ENCODE measurements at places on chromosomes 11 and 22. TPM values are rescaled to one million over a fixed set of nuclear protein-coding genes. Genes with fewer than 3 reads are reported as not detected.
A peak's percentile ranks its signal among the peaks of the same experiment; 100 is the strongest.

GRCh38 chr22:22929381-22930221 is 42.0 kb downstream of the IGLL5 start:
- no peak overlapping the region for H3K27ac ChIP-seq
- no peak overlapping the region for H3K4me3 ChIP-seq
- no peak for DNase-seq

The SCGB1D2 gene
- polyA plus RNA-seq = not detected

DNA sequence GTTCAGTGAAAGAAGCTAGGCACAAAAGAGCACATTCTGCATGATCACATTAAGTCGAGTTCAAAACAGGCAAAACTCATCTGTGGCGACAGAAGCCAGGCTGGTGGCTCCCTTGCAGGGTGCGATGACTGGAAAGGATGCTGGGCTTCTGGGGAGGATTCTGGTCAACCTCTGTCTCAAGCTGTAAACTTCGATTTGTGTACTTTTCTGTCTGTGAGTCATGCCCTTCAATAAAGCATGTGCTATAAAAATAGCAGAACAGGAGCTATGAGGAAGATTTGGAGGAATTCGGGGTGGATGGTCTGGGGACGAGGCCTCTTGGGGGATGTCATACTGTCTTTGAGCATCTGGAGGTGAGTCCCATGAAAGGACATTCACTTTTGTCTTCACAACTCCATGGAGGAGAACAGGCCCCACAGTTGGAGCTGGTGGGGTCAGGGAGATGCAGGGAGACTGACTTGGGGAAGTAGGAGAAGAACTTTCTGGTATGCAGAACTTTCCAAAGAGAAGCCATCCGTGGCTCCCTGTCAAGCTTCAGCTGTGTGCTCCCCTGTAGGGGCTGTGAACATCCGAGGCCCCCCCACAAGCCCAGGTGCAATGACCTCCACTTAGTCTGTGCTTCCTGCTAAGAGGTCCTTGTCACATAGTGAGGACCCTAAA is 77.8 kb upstream of the LINC01488 start:
- H3K27ac ChIP-seq = no peak overlapping the region
- no peak overlapping the region for H3K4me3 ChIP-seq
- H3K27me3 ChIP-seq = peaks cover 2% of the 10 kb centered on the region
- H3K36me3 ChIP-seq = no peaks in the 10 kb centered on the region
- DNase-seq = no peak

The PRR5 gene
- 9.1 TPM for polyA plus RNA-seq

- H3K27me3 ChIP-seq = no peaks in the 10 kb centered on the region
- peak overlapping the region; percentile 43 for H3K27ac ChIP-seq
- H3K4me3 ChIP-seq = peak overlapping the region; percentile 79
- no peak for DNase-seq
Measured at GRCh38 chr22:29580200-29580810, 608 bp downstream of the NIPSNAP1 start.

- no peak overlapping the region for H3K4me3 ChIP-seq
- no peaks in the 10 kb centered on the region for H3K27me3 ChIP-seq
- no peaks in the 10 kb centered on the region for H3K4me1 ChIP-seq
- peaks cover 2% of the 10 kb centered on the region for H3K36me3 ChIP-seq
Measured at GRCh38 chr11:76939219-76939631, 78.5 kb downstream of the ACER3 start.

GRCh38 chr11:126748100-126748791 is 252.3 kb downstream of the KIRREL3 start:
- DNase-seq = no peak
- no peaks in the 10 kb centered on the region for H3K27me3 ChIP-seq
- no peaks in the 10 kb centered on the region for H3K4me1 ChIP-seq
- H3K4me3 ChIP-seq = no peak overlapping the region
- no peak overlapping the region for H3K27ac ChIP-seq
- no peaks in the 10 kb centered on the region for H3K36me3 ChIP-seq

The KRTAP5-2 gene
- polyA plus RNA-seq = not detected

GRCh38 chr11:28808771-28809170 is 700.6 kb downstream of the METTL15 start:
- H3K4me3 ChIP-seq = no peak overlapping the region
- DNase-seq = no peak
- H3K4me1 ChIP-seq = no peaks in the 10 kb centered on the region
- no peak overlapping the region for H3K27ac ChIP-seq
- H3K27me3 ChIP-seq = no peaks in the 10 kb centered on the region
- H3K36me3 ChIP-seq = no peaks in the 10 kb centered on the region

The IFITM10 gene
- polyA plus RNA-seq = 0.14 TPM

The C11orf65 gene
- 0.34 TPM for polyA plus RNA-seq

- H3K36me3 ChIP-seq = no peaks in the 10 kb centered on the region
- H3K4me3 ChIP-seq = no peak overlapping the region
- no peak overlapping the region for H3K27ac ChIP-seq
- DNase-seq = no peak
- no peaks in the 10 kb centered on the region for H3K4me1 ChIP-seq
Measured at GRCh38 chr11:104061853-104062521, 25.5 kb downstream of the DDI1 start.

DNA sequence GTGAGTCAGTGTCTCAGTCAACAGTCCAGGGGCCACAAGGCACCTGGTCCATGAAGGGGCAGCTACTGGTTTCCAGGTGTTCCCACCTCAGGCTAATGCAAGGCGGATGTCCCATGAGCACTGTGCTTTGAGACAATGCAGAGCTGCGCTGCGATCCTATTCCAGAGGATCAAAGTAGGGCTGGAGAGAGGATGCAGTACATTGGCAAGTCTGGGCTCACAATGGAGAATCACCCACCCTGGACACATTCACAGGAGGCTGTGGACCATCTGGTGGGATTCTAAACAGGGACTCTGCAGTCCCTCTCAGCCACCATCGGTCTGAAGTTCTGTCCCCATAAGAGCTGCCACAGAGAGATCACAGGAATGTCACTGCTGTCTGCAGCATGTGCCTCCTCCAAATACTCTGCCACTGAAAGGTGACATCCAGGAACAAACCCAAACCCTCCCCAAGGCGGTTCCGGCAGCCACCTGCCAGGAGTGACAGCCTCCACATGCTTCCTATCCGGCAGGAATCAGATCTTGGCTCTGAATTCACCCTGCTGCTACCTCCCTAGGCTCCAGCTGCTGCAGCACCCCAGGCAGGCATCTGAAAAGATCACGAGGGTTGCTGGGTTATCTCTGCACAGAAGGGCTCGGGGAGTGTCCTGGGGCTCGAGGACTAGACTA is 45.3 kb upstream of the SERPIND1 start:
- peaks cover 14% of the 10 kb centered on the region for H3K36me3 ChIP-seq
- H3K4me3 ChIP-seq = no peak overlapping the region
- H3K27ac ChIP-seq = no peak overlapping the region
- no peaks in the 10 kb centered on the region for H3K4me1 ChIP-seq
- no peak for DNase-seq

The PNPLA5 gene
- not detected for polyA plus RNA-seq

The HYLS1 gene
- 2.9 TPM for polyA plus RNA-seq

DNA sequence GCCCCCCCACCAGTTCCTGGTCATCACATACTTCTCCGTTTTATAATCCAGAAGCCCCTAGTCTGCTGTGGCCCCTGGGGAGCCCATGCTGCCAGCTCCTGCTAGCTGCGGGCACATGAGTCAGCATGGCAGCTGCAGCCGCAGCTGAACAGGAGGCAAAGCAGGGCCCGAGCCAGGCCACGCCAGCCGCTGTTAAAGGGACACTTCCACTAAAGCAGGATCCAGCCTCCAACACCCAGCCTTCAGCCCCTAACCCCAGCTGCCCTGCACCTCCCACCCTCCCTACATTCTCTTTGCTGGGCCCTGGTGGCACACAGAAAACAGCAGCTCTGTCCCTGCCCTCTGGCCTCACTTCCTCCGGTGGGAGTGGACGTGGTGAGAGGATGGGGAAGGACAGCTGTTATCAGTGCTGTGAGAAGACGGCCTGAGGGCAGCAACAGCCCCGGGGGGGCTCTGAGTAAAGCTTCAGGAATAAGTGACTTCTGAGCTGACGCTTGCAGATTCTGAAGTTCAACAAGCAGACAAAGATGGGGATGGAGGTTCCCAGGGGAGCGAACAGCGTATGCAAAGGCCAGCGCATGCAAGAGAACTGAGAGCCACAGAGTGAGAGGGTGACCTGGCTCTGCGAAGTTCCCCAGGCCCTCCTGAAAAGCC is 688 bp upstream of the LRRC74B start:
- no peak overlapping the region for H3K27ac ChIP-seq
- no peak for DNase-seq
- peak overlapping the region; percentile 40 for H3K4me3 ChIP-seq
- no peaks in the 10 kb centered on the region for H3K36me3 ChIP-seq

The POU2AF1 gene
- not detected for polyA plus RNA-seq

DNA sequence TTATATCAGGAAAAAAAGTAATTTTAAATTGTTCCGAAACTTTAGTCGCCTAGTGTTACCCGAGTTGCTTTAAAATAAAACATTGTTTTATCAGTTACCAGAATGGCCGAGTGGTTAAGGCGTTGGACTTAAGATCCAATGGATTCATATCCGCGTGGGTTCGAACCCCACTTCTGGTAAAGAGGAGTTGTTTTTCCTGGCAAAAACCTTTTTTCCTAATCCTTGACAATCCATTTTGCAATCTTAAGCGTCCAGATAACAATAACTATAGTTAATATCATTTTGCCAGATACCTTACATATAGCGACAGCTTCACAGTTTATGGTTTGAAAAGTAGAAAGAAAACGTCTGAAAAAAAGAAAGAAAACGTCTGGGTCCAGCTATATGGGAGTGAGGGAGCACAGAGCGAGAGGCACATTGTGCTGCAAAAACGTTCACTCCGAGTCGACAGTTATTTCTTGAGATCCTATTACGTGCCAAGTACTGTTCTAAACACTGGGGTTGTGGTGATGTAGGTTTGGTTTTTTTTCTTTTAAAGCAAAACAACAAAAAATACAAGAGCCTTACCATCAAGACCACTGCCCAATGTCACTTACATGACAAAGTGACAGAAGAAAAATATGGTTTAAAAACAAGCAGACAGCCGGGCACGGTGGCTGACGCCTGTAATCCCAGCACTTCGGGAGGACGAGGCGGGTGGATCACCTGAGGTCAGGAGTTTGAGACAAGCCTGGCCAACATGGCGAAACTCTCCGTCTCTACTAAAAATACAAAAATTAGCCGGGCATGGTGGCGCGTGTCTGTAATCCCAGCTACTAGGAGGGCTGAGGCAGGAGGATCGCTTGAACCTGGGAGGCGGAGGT is 40.6 kb downstream of the OR4D9 start:
- H3K4me3 ChIP-seq = peak overlapping the region; percentile 39
- no peak for DNase-seq
- H3K4me1 ChIP-seq = peaks cover 7% of the 10 kb centered on the region
- peak overlapping the region; percentile 92 for H3K27ac ChIP-seq

DNA sequence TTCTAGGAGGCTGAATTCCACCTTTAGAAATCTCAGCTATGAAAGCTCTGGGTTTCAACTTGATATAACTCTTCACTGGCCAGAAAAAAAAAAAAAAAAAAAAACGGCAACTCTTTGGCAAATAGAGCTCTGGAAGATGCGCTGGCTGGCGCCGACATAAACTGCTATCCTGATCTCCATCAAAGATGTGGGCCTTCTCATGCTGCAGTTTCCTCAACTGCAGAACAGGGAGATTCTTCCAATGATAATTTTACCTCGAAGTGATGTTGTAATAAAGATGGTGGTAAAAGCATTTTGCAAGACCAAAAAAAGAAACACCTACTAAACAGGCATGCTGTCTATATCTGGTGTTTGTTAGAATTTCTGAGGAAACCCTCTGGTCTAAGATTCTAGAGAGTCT is 20.3 kb downstream of the FLI1 start:
- no peak for DNase-seq
- H3K27ac ChIP-seq = no peak overlapping the region
- H3K27me3 ChIP-seq = no peaks in the 10 kb centered on the region
- no peaks in the 10 kb centered on the region for H3K4me1 ChIP-seq
- H3K36me3 ChIP-seq = no peaks in the 10 kb centered on the region
- H3K4me3 ChIP-seq = no peak overlapping the region

The P4HA3 gene
- polyA plus RNA-seq = 0.41 TPM

The SLC17A6 gene
- not detected for polyA plus RNA-seq

DNA sequence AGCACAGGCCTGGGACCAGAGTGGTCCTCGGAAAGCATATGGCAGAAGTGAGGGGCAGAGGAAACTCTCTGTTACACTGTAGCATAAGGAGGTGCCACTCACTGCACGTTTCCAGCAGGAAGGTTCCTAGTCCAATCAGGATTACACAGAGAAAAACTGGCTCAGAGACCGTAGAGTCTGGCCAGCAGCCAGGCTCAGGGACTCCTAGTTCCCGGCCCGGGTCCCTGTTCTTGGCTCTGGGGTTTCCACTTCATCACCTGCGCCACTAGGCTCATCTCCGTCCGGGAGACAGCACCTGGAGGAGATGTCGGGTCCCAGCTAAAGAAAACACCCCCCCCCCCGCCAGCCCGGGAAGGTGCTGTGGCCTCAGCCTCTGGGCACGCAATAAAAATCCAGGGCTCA is 1.1 kb downstream of the TTLL12 start:
- no peaks in the 10 kb centered on the region for H3K27me3 ChIP-seq
- DNase-seq = no peak
- H3K36me3 ChIP-seq = peaks cover 4% of the 10 kb centered on the region
- peak overlapping the region; percentile 55 for H3K4me3 ChIP-seq
- H3K27ac ChIP-seq = peak overlapping the region; percentile 85
- H3K4me1 ChIP-seq = peaks cover 27% of the 10 kb centered on the region

The OAF gene
- polyA plus RNA-seq = 11.2 TPM

DNA sequence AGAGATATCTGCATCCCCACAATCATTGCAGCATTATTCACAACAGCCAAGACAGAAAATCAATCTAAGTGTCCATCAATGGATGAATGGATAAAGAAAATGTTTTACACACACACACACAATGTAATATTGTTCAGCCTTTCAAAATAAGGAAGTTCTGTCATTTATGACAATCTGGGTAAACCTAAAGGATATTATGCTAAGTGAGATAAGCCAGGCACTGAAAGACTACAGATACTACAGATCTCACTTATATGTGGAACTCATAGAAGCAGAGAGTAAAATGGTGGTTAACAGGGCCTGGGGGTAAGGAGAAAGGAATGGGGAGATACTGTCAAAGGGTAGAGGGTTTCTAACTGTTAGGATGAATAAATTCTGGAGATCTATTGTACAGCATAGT is 36.0 kb upstream of the EED start:
- no peaks in the 10 kb centered on the region for H3K27me3 ChIP-seq
- no peaks in the 10 kb centered on the region for H3K36me3 ChIP-seq
- no peak overlapping the region for H3K27ac ChIP-seq
- peaks cover 5% of the 10 kb centered on the region for H3K4me1 ChIP-seq
- H3K4me3 ChIP-seq = no peak overlapping the region

GRCh38 chr11:79600711-79601110 is 159.9 kb upstream of the TENM4 start:
- DNase-seq = no peak
- peaks cover 6% of the 10 kb centered on the region for H3K27me3 ChIP-seq
- no peaks in the 10 kb centered on the region for H3K36me3 ChIP-seq
- H3K27ac ChIP-seq = no peak overlapping the region
- H3K4me1 ChIP-seq = no peaks in the 10 kb centered on the region
- H3K4me3 ChIP-seq = no peak overlapping the region

- H3K27me3 ChIP-seq = no peaks in the 10 kb centered on the region
- peak; percentile 59 for DNase-seq
- H3K4me3 ChIP-seq = no peak overlapping the region
- H3K4me1 ChIP-seq = peaks cover 47% of the 10 kb centered on the region
Measured at GRCh38 chr22:42313804-42314581, 43.5 kb upstream of the TCF20 start.

The GRIK4 gene
- polyA plus RNA-seq = not detected

The BCO2 gene
- polyA plus RNA-seq = 0.51 TPM

The TST gene
- polyA plus RNA-seq = 18.8 TPM

Data from keratinocyte (primary cell).